Activated effector memory CD4-positive, alpha-beta T cell treated with Interleukin-2 at 50 U/mL for 16 hours (primary cell): ENCODE measurements at places on chromosomes 11 and 22.

GRCh38 chr22:22714600-22715335, 70.4 kb downstream of the GGTLC2 start:
- DNase-seq, result no peak

- no peak for DNase-seq
Measured at GRCh38 chr11:122604621-122605020, 50.9 kb upstream of the UBASH3B start.

- DNase-seq, result no peak
Measured at GRCh38 chr22:48368975-48369525, 1458.6 kb downstream of the BRD1 start.

GRCh38 chr22:30822216-30823014, 127.7 kb downstream of the OSBP2 start:
- no peak for DNase-seq

DNA sequence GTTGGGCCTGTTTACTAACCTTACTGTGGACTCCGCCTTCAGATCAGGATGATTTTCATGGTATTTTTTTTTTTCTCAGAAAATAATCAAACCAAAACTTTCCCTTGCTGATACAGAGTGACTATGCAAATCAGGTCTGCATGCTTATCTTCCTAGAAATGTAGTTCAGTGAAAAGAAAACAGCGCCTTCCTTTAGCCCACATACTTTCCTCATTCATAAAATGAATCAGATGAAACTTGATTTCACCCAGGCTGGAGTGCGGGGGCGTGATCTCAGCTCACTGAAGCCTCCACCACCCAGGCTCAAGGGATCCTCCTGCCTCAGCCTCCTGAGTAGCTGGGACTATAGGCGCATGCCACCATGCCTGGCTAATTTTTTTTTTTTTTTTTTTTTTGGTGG, 26.0 kb downstream of the ZNRF3 start:
- DNase-seq, result no peak

DNA sequence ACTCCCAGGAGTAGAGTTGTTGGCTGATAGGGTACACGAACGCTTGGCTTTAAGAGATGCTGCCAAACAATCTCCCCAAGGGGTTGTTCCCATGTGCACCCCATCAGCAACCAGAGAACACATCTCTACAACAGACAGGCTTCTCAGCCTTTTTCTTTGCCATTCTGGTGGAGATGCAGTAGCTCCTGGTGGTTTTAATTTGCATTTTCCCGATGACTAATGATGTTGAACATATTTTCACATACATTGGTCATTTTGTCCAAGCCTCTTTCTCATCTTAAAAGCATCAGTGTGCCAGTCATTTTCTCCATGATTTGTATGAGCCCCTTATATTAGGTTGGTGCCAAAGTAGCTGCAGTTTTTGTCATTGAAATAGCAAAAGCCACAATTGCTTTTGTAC, 21.8 kb downstream of the DHCR7 start:
- DNase-seq, result no peak

DNA sequence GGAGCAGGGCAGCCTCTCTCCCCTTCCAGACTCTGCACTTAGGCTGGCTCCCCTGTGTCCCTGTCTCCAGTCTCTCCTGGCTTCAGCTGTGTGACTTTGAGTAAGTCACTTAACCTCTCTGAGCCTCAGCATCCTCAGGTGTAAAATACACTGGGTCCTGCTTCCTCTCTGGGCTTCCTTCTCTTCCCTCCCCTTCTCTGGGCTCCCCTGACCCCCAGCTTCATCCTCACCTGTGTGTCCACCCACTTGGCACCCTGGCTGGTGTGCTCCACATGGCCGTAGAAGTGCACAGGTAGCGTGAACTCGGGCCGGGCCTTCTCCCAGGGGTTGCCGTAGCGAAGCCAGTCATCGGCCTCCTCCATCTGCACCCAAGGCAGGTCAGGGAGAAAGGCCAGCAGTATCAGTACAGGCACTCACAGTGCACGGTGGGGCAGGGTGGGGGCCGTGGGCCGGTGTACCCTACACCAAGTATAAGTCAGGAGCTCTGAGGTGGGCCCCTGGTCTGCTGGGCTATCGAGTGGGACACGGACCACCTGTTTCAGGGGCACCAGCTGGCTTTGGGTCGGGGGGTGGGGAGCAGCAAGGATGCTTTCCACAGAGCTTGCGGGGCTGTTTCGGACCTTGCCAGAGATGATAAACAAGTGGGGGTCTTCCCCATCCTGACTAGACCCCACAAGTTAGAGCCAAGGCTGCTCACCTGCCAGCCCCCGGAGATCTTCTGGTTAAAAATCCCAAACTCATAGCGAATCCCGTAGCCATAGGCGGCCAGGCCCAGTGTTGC, 2.0 kb downstream of the PYGM start:
- no peak for DNase-seq

DNA sequence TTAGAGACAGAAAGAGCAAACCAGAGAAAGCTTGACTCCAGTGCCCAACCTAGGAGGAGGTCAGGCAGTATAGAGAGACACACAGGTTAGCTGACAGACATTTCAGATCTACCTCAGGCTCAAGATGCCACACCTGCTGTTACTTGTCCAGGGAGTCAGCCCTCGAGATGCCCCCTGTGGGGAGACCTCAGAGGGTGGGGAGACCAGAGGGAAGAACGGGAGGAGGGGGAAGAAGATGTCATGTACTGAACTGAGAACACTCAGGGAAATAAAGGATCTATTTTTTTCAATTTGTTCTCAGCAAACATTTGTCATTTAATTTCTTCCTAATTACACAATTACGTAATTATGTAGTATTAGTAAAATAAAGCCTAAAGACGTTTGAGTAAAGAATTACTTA, 196.3 kb upstream of the CADM1 start:
- no peak for DNase-seq

- no peak for DNase-seq
Measured at GRCh38 chr11:2569321-2569721, 124.5 kb downstream of the KCNQ1 start.

DNA sequence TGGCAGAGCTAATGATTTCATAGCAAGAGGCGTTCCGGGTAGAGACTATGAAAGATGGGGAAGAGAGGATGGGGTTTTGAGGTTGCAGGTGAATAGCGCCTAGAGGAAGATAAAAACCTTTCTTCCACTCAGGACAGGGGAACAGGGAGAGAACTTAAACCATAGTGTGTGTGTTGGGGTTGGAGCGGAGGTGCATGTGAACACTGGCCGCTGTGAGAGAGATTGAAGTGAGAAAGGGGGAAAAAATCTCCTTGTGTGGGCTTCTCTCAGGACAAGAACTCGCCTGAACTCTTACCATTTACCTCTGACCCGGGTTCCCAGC, 3.4 kb downstream of the BSX start:
- no peak for DNase-seq

GRCh38 chr11:71330349-71330748, 78.0 kb upstream of the SHANK2 start:
- DNase-seq, result no peak

DNA sequence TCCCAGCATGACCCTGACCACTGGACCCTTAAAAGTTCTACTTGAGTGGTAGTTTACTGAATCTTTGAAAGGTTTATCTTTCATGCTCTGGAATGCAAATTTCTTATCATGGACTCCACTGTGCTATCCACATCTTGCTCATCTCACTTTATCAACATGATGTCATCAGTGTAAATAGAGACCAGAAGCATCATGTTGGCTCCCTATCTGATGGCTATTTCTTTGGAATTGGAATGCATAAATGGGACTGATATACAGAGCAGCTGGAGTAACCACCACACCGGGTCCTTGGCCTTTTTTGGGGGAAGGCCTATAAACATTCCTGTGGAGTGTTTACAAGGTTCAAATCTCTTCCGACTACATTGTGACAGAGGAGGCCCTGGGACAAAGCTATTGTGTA, 74.1 kb upstream of the CEP126 start:
- no peak for DNase-seq

GRCh38 chr11:36162006-36162882, 127.0 kb downstream of the COMMD9 start:
- DNase-seq, result no peak

GRCh38 chr11:36257351-36257750, 31.9 kb downstream of the COMMD9 start:
- no peak for DNase-seq

DNA sequence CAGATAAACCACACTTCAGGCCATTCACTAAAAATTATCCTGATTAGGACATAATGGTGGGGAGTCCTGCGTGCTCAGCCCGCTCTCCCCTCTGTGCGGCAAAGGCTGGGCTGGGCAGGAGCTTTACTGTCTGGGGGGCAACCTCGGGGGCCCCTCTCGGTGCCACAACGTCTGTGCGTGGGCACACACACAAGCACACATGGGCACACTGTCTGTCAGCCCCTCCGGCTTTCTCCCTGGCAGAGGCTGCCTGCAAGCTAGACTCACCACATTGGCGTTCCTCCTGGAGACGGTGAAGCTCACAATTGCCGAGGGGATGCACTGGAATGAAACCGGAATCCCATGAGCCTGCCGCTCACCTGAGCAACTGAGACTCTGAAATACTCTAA, 5.2 kb downstream of the MLC1 start:
- DNase-seq, result no peak

DNA sequence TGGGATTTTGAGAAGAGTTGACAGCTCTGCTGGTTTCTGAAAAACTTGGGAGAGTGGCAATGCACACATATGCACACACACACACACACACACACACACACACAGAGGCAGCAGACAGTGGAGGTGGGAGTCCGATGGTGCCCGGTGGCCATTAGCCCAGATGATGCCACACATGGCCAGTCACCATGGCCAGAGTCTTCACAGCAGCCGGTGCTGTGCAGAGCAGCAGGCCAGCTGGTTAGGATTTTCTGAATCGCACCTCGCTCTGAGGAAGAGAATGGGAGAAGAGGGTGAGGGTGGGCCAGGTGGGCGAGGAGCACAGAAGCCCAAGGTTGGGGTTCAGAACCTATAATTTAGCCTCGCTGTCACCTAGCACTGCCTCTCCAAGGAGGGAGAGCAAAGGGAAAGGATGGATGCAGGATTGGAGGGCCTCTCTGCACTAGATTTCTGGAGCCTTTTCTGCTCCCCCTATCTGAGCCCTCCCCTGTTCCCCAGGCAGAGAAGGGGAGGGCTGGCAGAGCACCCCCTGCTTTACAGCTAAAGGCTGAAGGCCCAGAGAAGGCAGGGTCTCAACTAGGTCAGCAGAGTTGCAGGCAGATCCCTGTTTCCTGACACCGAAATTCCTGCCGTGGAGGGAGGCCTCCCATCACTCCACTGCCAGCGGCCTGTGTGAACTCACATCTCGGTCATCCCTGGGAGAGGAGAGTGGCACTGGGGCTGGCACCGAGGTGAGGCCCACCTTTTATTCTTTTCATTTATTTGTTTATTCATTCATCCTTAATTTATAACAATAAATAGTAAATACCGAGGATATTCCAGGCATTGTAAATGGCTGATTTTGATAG, 25.8 kb upstream of the FXYD6 start:
- no peak for DNase-seq

DNA sequence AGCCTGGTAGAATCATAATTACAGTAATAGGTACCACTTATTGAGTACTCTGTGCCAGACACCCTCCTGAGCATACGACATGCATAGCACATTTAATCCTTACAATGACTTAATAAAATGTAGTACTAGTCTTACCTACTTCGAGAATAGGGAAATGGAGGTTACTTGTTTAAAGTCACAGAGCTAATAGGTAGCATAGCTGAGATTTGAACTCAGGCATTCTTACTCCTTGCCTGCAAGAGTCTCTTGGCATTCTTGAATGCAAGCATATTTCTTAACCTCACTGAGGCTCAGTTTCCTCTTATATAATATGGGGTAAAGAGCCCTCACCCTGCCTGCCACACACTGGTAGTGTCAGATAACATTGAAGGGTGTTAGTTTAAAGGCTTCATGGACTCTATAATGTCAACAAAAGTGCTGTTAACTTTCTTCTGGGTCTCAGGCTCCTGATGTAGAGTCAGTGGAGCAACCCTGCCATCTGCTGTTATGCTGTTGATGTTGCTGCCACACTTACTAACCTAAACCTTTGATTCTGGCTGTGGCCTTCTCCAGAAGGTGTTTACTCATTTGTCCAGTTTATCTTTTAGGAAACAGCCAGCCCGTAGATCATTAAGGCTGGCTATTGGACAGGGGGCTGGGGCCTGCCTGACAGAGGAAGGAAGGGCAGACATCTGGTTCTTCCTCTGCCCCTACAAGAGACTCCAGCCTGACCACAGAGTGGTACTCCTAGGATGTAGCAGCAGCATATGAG, 18.9 kb downstream of the LIMK2 start:
- DNase-seq, result peak; percentile 42

DNA sequence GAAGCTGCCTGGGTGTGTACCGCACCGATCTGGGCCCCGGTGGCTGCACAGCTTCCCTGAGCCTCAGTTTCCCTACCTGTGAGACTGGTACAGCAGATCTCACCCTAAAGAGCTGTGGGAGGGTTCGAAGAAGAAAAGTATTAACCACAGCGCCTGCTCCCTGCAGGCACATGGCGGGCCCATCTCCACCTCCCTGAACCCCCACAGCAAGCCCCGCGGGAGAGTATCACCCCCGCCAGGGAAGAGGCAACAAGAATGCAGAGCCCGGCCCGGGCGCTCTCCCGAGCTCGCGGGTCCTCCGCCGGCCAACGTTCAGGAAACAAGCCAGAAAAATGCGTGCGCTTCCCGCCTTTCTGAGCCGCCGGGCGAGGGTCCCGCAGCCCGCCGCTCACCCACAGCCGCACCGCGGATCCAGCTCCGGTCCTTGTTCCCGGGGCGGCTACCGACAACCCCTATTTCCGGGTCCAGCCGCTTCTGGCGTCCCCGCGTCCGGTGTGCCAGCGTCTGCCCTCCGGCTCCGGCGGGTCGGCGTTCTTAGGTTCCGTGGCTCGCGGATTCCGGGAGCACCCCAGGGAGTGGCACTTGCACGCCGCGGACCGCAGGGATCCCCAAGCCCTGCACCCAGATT, at the start of gene TOP3B:
Gene TOP3B (minus strand): TSS at position 450 of the 628 bp plus-strand sequence. CDS start 7,078 bp downstream, outside the sequence.
- peak; percentile 71 for DNase-seq

DNA sequence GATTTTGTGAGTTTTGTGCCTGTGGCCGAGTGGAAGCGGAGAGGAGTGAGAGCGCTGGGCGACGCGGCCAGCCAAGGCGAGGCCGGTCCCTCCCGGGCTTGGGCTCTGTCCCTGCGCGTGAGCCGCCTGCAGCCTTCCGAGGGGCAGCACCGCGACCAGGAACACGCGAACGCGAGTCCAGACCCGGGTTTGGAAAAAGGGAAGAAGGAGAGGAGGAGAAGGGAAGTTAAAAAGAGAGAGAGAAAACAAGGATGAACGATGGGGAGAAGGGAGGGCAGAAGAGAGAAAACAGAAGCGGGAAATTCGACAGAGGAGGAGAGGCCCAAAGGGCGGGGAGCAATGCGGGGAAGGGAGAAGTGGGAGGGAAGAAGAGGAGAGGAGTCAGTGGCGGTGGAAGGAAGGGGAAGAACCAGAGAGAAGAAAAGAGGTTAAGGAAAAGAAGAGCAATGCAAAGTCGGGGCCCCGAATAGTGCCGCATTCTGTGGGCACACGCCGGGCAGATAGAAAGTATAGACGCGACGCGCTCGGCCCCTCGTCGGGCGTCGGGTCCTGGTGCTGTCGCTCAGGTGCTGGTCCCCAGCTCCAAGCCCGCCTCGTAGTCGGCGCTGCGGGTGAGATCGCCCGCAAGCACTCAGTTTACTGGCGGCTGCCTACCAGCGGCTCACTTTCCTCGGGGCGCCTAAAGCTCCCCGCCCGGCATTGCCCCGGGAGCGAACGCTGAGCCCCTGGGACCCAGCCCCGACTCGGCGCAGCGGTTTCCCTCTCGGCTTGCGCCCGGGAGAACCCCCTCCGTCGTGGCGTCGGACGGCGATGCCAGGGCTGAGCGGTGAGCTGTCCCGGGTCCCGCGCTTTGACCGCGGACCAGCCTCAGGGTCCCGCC, 2.8 kb upstream of the BARX2 start:
- no peak for DNase-seq
